ENCODE measurements at places on chromosomes 12 and 14. TPM values are rescaled to one million over a fixed set of nuclear protein-coding genes. Genes with fewer than 3 reads are reported as not detected.

The STYK1 gene
- 1.0 TPM for total RNA-seq

The TAS2R13 gene
- total RNA-seq: 3.8 TPM

The TMEM229B gene
- 0.41 TPM for total RNA-seq

The ATL1 gene
- 1.5 TPM for total RNA-seq

The SPX gene
- total RNA-seq: not detected

DNA sequence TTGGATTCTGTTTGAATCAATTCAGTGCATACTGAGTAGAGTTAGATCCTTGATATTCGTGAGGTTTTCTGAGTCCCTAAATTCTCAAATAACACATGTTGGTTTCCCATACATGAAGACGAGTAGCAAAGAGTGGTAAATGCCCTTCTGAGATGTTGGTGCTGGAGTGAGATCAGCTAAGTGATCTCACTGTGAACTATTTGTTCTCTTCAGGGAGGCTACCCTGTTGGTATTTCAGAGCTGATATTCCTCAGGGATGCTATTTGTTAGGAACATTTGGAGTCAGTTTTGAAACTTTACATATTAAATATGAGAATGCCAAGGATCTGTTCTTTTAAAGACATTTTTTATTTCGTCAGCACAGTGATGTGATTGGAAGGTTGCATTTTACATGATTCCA, 54.7 kb downstream of the SUSD6 start:
- DNase-seq: no peak

GRCh38 chr12:119914666-119915065, 37.5 kb upstream of the CIT start:
- DNase-seq: no peak

- DNase-seq: no peak
Observed at GRCh38 chr12:132886529-132887477, 602 bp downstream of the CHFR start.

GRCh38 chr14:77979171-77979570, 179.3 kb downstream of the ADCK1 start:
- no peak for DNase-seq

- no peak for DNase-seq
Observed at GRCh38 chr12:4991373-4991772, 52.3 kb upstream of the KCNA5 start.

- DNase-seq: no peak
Observed at GRCh38 chr12:46453428-46453827, 80.9 kb upstream of the SLC38A2 start.

DNA sequence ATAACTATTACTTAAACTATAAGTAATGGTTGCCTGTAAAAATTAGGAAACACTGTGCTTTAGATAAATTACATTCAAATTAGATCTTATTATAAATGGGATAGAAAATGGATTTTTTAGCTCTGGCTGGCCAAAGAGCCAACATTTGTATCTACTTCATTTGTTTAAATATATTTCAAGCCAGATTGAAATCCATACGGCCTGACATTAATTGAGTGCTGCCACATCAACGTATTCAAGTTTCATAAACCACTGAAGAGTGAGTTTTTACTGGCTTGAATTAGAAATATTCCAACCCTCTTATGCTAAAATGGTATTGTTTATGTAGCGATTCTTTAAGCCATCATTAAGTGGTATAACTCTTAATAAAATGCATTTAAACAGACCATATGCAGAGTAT, 133.3 kb downstream of the VRK1 start:
- DNase-seq: no peak

- no peak for DNase-seq
Observed at GRCh38 chr12:58761308-58761707, 159.0 kb downstream of the LRIG3 start.

DNA sequence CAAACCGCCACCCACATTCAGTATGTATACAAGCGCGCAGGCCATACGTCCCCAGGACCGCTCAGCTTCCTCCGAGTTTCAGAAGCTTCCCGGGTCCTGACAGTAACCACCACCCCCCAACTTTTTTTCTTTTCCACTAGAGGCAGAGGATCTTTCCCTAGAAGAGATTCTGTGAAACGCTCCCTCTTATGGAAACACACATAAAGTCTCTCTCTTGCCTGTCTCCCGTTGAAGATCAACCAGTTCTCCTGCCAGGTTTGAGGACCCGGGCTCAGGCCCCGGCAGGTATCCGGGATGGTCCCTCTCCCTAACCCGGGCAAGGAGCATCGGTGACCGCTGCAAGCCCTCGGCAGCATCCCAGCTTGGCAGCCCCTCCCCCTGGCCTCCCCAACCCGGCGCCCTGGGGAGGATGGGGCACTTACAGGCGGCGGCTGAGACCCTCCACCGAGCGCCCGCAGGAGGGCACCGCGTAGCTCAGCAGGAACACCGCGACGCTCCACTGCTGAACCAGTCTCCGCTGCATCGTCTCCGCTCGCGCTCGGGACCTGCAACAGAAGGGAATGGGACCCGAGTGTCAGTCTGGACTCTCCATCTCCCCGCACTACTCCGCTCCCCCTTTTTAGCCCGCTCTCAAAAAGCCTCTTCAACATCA, 3.4 kb downstream of the PTHLH start:
- DNase-seq: no peak

DNA sequence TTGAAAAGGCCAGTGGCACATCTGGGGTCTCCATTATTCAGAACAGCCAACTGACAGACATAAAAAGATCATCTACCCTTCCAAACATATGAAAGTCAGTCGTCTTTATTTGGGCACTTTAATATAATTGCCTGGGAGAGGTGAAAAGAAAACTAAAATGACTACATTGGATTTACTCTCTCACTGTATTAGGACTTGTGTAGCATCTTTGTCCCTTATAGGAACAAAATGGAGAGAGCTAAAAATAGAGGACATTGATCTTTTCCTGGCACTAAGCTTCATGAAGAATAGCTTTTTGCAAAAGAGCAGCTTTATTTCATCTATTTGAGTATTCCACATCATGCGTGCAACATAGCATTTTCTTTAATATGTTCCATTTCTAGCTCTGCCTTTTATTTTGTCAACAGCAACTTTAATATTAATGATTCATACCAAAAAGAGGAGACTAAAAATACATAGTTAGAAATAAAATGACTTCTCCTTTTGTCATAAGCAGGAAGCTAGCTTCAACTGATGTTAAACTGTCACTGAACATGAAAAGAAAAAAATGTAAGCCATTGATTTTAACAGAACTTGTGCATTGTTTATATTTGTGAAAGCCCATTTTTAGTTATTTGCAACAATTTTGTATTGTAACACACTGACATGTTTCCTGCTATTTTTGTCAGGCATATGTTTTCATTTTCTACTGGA, 254.6 kb downstream of the SEC23A start:
- no peak for DNase-seq

DNA sequence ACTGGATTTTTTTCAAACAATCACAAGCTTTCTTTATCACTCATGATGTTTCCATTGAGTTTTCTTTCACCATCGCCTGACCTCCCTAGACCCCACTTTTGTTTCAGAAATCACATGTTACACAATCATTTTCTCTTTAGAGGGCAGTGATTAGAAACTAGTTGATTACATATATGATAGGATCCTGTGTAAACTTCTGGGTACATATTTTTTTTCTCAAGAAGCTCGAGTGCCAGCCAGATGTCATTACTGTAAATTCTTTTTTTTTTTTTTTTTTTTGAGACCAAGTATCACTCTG, 62.4 kb upstream of the PSMA6 start:
- DNase-seq: no peak

GRCh38 chr12:1517734-1518525, 76.5 kb downstream of the FBXL14 start:
- DNase-seq: no peak

- DNase-seq: no peak
Observed at GRCh38 chr12:108751821-108752220, 20.5 kb upstream of the CORO1C start.

- no peak for DNase-seq
Observed at GRCh38 chr12:42326541-42327226, 717 bp downstream of the PPHLN1 start.

DNA sequence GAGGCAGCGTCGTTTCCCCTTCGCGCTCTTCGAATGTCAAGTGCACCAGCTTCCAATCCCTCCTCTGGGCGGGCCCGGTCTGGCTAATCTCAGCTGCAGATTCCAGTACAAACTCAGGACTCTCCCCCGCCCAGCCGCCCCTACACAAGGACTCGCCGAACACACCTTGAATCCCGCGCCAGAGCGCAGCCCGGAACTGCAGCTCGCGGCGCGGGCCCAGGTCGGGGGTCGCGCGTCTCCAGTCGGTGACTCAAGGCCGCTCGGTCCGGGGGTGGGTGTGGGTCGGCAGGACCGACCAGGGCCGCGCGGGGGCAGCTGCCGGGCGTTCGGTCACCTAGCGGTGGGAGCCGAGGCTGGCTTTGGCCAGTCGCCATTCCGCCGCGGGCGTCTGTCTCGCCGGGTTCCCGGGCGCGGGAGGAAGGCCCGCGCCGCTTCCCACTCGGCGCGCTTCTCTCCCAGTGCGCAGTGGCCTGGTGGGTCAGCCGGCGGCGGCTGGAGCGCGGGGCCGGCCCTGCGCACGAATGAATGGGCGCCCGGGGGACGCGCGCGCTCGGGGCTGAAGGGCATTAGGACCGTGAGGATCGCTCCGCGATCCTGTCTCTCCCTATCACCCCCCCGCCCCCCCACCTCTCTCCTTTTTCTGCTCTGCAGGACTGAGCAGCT, at the start of gene GALNT16:
Gene GALNT16 (plus strand): TSS at position 632 of the 663 bp plus-strand sequence. CDS start 133 bp downstream, outside the sequence.
- DNase-seq: peak; percentile 73

DNA sequence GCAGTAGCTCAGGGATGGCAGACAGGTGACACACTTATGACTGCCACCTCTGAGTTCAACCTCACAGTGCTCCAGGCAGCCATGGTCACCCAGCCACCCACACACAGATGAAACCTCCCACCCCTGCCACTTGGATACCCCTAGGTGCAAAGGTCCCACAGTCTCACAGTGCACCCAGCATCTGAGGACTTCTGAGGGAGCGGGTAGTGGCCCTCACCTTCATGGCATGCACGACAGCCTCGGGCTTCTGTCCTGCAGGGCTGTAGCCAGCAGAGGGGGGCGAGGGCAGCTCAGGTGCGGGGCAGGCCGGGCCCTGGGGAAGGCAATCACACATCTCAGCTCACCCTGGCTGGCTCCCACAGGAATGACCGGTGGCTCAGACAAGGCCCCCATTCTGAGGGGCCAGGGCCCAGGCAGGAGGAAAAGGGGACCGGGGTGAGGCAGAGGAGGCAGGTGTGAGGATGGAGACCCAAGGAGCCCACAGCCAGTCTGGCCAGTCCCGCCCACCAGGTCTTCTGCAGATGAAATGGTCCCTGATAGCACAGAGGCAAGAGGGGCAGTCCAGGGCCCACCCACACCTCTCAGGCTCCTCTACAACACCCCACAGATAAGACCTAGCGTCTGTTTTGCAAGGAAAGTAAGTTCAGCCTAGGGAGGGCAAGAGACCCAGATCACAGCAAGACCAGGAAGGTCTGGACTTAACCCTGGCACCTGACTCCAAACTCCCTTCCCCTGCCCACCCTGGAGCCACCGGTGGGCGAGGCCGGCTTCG, 35.8 kb downstream of the CCNK start:
- DNase-seq: peak; percentile 13

DNA sequence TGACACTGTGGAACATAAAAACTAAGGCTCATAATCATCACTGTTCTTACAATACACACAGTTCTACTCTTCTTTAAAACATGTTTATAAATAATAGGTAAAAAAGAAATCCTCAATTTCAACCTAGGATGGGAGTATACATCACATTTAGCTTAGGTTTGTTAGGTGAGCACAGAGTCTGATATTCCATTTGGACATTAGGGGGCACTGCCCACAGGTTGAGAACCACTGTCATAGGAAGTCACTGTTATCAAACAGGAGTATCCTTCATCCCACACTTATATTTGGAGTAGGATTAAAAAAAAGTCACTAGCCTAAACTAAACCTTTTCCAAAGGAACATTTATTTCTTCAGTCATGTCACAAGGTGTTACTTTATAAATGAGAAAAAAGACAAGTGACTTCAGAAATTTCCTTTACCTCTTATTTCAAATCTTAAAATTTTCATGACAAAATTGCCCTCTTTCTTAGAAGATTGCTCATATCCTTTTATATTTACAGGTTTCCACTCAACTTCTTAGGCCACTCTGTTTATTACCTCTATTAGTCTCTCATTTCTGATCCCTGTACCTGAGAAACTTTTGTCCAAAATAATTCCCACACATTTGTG, 240.6 kb downstream of the CPNE8 start:
- DNase-seq: no peak

DNA sequence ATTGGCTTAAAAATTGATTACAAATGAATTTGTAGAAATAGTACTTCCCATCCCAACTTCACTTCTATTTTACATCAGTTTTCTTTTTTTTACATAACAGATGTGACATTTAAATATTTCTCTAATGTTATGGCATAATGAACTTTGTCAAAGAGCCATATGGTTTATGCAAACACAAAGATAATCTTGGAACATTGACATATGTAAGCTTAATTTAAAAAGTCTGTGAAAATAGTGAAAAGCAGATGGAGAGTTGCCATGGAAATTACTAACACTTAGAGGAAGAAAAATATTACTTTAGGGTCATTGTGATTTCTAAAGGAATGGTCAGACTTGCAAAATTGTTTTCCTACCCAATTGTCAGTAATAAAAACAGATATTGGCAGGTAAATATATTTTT, 232.4 kb downstream of the AEBP2 start:
- DNase-seq: no peak

DNA sequence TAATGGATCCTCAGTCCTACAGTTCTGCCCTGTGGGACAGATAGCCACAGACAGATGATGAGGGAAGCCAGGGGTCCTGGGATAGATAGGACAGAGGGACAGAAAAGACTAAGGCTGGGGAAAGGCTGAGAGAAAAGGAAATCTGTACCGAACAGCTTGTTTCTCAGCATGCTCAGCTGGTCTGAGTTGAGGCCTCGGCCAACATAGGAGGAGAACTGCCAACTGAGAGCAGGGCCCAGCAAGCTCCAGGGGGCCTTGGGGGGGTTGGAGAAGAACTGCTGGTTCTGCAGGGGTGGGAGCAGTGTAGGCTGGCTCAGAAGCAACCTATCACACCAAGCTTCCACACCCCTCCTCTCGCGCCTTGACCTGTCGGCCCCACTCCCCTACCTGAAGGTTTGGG, 10.1 kb downstream of the IL23A start:
- DNase-seq: no peak

DNA sequence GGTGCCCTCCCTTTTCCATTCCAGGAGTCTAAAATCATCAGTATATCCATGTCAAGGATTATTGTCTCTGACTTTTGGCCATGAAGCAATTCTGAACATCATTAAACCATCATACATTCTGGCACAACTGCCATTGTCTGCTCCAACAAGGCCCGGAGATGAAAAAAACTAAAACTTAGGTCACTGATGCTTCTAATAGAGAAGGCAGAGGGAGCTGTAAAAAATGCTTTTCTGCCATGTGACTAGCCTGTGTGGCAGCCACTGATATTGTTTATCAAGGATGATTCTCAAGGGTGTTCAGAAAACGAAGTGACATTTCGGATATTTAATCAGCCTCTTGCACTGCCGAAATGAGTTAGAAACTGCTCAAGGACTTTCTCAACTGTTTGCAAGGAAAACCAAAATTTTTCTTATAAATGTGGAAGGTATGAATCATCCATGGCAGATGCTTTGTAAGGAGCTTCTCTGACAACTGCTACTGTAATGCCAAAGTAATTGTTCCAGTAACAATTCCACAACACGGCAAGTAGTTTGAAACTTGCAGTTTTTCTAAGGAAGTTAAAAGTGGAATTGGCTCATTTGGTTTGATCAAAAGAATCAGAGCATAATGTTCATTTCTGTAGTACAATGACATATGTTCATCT, 1076.5 kb upstream of the FLRT2 start:
- no peak for DNase-seq

GRCh38 chr12:107127482-107128430, 34.4 kb upstream of the CRY1 start:
- no peak for DNase-seq
